ENCODE measurements at places on chromosomes 3 and 15.

DNA sequence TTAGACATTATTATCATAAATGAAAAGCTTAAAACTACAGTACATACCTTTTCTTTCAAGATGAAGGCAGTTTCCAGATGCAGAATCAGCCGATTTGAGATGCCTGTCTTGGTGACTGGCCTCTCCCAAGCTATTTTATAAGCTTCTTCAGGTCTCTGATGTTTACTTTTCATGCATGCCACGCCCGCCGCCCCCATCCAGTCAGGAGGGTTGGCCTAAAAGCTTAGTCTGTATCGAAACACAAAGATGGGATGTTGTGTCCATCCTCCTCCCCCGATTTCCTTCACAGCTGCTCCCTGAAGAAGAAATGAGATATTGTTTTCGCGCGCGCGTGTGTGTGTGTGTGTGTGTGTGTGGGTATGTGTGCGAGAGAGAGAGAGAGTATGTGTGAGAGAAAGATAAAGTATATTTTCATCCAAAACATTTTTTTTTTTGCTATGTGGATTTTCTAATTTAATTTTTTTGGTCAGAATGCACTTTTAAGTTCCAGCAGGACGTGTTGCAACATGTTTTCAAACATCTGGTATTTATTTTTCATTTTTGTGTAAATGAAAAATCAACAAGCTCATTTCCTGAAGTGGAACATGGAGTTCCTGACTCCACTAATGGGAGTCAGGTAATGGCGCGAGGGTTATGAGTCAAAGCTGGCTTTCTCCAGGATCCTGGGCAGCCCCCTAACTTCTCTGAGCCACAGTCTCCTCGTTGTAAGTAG lies at the start of gene APOD:
Gene APOD (minus strand): TSS at position 110 of the 712 bp plus-strand sequence. CDS start 4,479 bp downstream, outside the sequence.
- DNase-seq, result no peak

- DNase-seq, result no peak
Observed at GRCh38 chr15:96891046-96891445, 560.5 kb downstream of the NR2F2 start.

DNA sequence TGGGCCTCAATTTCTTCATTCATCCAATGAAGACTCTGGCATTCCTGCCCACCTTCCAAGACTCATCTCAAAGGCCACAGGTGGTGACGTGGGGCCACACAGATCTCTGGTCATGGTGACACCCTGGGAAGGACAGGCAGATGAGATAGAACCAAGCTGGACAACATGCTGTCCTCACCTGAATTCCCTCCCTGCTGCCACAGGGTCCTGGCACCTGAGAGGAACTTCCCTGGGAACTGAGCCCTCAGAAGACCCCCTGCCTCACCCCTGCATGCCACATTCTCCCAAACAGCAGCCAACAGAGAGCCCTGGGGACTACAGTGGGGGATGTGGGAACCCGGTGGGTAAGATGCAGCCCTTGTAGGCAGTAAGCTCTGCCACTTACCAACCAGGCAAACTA lies 10.7 kb downstream of the KLF15 start:
- DNase-seq, result no peak

DNA sequence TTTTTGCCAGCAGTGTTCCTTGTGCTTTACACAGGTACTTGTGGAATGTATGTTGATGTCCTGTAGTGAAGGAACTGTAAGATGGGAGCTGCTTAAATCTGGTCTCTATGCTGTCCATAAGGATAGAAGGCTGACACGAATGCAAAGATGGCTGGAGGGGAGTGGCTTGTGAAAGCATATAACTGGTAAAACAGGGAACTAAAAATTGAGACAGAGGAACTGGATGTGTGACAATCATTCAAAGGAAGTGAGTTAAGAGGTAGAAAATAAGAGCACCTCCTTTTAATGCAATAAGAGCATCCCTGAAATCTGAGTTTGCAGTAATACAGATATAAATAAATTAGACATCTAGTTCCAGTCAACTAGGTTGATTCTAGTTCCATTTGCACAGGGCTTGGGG lies 35.2 kb downstream of the RNF13 start:
- peak; percentile 45 for DNase-seq

GRCh38 chr3:145209561-145209960 lies 951.4 kb downstream of the PLOD2 start:
- DNase-seq, result no peak

DNA sequence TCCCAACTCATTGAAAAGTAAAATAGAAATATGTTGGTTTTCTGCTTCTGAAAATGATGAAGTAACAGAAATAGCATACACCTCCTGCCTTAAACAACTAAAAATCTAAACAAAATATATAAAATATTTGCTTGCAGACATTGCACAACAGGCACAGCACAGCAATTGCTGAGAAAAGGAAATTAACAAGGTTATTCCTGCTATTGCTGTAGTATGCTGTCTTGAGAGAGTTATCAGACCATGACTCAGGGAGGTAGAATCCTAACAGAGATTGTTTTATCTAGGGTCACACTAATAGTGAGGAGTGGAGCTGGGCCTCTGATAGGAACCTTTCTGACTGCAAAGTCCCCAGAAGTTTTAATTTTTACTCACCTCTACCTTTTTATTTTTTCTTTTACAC lies 72.6 kb downstream of the ZBTB20 start:
- no peak for DNase-seq

DNA sequence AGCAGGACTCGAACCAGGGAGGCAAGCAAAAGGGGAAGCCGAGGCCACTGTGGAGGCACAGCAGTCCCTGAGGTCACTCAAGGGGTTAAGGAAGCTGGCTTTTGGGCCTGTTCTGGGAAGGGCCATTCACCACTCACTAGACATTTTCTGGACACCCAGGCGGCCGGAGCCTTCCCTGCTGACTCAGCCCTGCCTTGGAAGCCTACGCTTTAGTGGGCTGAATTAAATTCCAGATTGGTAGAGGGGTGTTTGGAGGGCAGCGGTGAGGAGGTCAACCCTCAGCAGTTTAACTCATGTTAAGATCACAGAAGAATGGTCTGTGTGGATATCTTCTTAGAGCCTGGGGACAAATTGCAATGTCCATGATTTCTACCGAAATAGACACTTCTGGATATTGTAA lies 152.8 kb downstream of the GABRG3 start:
- DNase-seq, result no peak

DNA sequence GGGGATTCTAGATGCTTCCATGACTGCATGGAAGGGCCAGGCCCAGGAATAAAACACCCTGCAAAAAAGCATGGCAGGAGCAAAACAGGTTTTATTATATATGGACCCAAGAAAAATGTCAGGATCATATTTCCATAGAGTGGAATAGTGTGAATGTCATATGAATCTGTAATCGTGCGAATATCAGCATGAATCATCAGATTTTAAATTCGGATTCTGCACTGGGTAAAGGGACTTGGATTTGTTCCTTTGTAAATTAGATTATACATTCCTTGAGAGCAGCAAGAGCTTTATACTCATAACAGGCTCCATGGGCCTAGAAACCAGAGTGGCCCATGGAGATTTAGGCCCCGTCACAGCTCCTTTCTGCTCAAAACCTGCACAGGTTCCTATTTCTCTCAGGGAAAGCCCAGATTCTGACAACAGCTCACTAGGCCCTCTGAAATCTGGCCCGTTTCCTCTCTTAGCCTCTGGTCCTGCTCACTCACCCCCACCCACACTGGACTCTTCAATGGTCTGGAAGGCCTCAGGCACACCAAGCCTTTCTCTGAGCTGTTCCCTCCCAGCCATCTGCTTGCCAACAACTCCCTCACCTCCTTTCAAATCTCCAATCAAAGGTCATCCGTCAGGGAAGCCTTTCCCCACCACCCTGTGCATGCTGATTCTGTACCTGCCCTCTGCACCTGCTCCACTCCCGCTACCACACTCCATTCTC lies 76.0 kb downstream of the FEM1B start:
- peak; percentile 64 for DNase-seq

DNA sequence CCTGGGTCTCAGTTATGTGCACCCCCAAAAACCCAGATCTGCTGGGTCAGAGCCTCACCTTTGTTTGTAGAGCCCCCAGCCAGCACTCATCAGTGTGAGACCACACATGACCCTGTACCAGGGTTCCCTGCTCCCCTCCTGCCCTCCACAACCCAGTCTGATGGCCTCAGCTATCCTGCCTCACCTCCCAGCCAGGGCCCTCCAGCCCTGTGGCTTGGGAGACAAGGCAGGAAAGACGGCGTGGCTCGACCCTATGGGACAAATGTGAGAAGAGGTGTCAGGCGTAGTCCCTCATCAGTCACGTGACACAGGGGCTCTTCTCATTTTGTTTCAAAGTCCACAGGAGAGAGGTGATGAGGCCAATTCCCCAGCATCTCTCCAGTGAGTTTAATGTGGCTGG lies 28.3 kb upstream of the PRR23E start:
- DNase-seq, result no peak

DNA sequence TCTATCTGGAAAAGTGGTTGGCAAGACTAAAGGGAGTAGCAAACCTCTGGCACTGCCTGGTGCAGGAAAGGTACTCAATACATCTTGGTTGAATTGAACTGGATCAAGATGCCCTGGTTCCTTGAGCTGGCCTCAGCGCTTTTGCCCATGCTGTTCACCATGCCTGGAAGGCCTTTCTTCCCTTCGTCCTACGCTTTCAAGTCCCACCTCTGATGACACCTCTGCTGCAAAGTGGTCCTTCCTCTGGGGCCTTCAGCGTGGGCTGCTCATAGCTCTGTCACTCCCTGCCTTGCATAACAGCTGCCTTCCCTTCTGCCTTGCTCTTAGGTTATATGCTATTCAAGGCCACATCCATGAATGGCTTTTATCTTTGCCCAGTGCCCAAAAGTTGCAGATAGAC lies 23.0 kb downstream of the ITGA11 start:
- no peak for DNase-seq

- DNase-seq, result no peak
Observed at GRCh38 chr3:49339581-49339940, 292 bp downstream of the USP4 start.

DNA sequence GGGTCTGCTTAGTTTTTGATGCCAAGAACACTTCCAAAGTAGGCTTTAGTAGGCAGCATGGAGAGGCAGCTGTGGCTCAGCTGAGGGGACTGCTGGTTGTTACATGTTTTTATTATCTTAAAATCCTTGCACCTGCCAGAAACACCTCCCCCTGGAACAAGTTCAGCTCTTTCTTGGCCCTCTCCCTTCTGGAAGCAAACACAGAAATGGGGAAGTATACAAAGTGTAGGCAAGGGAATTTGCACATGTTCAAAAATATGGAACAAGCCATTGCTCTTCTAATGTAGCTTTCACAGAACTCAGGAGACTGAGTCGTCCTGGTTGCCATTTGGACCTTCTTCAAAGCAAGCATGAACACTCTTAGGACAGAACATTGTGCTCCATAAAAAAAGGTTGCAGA lies 169.1 kb upstream of the SEMA6D start:
- DNase-seq, result no peak

DNA sequence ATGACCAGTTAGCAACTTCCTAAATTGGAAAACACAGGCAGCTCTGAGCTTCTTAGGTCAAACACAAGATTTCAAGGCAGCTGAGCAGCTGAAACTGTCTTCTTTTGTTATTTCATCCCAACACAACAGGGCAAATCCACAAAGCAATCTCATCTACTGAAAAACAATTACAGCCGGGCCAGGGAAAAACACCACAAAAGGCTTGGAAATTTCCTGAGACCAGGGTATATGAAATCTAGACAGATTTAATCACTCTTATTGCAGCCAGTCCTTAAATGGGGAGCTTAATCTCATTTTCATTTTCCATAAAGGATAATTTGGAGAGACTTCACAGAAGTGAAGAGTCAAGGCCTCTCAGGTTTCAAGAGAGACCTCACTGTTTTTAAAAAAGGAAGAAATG lies 181.8 kb downstream of the SSR3 start:
- DNase-seq, result no peak

DNA sequence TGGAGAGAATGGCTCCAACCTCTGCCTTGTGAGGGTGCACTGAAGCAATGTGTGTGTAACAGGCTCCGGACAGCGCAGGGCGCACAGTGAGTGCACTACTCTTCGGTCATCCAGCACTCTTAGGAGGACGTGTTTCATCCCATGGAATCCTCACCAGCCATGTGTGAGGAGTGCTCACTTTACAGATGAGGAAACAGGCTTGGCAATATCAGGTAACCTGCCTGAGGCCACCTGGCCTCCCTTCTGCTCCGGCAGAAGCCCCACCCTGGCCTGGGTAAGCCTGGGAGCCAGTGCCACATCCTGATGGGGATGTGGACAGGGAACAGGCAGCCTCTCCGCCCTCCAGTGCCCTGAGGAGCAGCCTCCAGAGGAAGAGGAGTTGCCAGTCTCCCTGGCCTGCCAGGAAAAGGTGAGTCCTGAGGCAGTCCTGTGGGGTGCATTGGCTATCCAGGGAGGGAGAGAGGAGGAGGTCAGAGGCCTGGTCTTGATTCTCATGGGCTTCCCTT lies 39.4 kb upstream of the LIMD1 start:
- no peak for DNase-seq

GRCh38 chr3:142180761-142181362 lies 31.5 kb upstream of the TFDP2 start:
- peak; percentile 53 for DNase-seq

DNA sequence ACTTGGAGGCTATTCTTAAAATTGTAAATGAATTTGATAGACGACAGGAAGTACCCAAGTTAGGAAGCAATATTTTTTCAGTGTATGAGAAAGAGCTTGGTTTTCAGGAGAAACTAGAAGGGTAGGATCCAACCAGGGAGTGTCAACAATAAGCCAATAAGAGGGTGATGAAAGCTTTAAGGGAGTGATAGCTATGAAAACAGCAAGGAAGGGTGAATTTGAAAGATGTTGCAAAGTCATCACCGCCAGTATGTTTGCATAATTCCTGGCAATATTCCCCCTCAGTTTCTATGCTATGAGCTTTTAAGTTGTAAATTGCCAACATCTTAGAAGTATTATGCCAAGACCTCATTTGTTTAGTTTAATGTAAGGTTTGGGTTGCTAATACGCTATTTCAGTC lies 11.8 kb upstream of the CSTA start:
- peak; percentile 49 for DNase-seq

DNA sequence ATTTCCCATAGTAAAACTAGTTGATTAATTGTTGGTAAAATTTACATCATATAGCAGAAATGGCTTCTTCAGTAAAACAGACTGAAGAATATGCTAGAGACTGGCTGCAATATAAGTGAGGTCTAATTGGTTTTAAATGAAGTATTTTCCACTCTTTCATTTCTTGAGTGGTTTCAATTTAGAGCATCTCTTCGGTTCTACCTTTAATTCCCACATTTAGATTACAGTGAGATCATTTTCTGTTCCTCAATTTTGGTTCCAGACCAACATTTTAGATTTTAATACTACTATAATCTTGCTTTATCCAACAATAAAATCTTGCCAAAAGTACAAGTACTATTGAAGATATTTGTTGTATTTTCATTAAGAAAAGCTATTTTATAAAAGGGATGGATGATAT lies 1.0 kb upstream of the LRCH3 start:
- DNase-seq, result no peak

- DNase-seq, result no peak
Observed at GRCh38 chr3:41441568-41441967, 242.3 kb downstream of the CTNNB1 start.

- peak; percentile 66 for DNase-seq
Observed at GRCh38 chr15:70466895-70467529, 296.3 kb downstream of the UACA start.

- no peak for DNase-seq
Observed at GRCh38 chr3:24254649-24255048, 240.0 kb downstream of the THRB start.

DNA sequence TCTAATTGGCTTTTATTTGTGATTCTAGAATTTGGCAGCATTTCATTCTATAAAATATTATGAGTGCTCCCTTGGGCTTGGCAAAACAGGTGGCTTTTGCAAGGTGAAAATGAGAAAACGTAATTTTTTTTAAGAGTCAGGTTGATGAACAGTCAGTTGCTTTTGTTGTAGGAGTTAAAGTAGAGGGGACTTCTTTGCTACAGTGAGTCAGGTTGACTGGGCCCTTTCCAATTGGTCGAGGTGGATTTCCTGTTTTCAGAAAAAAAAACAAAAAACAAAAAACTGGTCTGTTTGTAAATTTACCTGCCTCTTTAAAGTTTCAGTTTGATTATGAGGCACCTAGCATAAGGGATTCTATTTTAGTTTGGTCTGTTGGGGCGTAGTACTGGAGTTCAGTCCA lies 1469.4 kb upstream of the GBE1 start:
- DNase-seq, result no peak

Measured in suppressor macrophage treated with lipopolysaccharide for 4 hours (primary cell).